ENCODE measurements at places on chromosomes 11 and 22. TPM values are rescaled to one million over a fixed set of nuclear protein-coding genes. Genes with fewer than 3 reads are reported as not detected.

DNA sequence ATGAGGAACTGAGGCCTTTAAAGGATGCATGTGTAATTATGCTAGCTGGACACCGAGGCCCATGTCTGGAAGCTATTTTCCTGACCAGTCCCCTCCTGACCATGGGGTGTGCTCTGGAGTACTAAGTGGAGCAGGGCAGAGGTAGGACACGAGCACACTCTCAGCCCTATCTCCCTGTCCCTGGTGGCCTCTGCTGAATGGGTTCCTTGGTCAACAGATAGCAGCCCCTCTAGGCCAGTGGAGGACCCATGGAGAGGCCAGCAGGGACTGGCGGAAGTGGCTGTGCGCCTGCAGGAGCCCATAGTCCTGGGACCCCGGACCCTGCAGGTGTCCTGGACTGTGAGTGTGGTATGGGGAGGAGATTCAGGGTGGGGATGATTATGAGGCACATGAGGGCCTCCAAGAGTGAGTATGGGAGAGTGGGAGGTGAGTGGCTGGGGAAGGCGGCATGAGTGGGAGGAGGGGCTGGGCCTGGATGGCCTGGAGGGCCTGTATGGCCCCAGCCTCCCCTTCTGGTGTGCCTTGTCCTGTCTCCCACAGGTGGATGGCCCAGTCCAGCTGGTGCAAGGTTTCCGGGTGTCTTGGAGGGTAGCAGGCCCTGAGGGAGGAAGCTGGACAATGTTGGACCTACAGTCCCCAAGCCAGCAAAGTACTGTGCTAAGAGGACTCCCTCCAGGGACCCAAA, 9.5 kb downstream of the ROBO3 start:
- no peak for ATAC-seq

- ATAC-seq = peak; percentile 50
Observed at GRCh38 chr11:77127235-77127911, 673 bp upstream of the MYO7A start.

- ATAC-seq = no peak
Observed at GRCh38 chr11:42925916-42926315, 385.9 kb upstream of the API5 start.

- no peak for ATAC-seq
Observed at GRCh38 chr22:40178417-40179409, 988 bp downstream of the TNRC6B start.

DNA sequence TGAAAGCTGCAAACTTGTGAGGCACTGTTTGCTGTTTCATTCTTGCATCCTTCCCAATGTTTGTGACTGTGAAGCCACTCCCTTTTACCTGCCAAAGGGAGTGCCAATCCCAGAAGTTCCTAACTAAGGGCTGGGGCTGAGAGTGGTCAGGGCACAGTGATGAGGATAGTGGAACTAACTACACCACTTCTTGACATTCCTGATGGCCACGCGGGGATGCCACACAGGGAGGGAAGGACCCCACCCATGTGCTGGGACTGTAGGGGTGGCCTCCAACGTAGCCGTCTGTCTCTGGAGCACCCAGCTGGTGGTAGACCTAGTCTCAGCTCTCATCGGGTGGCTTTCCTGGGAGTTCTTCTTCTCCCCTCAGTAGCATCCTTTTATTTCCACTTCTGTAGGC, 335.5 kb downstream of the CADM1 start:
- peak; percentile 19 for ATAC-seq

DNA sequence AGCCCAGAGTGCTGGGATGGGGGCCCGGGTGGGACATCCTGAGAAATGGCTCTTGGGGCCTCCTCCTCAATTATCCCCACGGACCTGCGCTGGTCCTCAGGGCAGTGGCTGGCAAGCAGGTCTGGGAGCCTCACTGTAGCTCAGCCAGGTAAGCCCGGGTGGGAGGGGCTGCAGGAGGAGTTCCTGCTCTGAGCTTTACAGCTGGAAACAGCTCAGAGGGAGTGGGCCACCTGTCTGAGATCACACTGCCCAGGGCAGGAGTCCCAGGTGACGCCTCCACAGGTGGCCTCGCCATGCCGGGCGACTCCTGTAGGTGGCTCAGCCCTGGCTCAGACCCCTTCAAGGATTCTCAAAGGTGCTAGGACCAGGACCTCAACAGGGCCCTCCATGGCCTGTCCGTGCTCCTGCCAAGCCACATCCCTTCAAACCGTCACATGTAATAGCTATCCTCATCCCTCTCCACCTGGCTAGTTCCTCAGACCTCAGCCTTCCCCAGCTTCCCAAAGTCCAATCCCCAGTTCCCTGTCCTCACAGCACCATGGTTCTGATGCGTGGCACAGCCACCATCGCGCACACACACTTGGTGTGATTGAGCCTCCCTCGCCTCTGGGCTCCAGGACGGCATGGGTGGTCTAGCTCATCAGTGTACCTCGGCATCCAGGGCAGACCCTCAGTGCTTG, 3.6 kb upstream of the TSSK2 start:
- peak; percentile 65 for ATAC-seq

- no peak for ATAC-seq
Observed at GRCh38 chr11:122758339-122758738, 80.0 kb upstream of the CRTAM start.

DNA sequence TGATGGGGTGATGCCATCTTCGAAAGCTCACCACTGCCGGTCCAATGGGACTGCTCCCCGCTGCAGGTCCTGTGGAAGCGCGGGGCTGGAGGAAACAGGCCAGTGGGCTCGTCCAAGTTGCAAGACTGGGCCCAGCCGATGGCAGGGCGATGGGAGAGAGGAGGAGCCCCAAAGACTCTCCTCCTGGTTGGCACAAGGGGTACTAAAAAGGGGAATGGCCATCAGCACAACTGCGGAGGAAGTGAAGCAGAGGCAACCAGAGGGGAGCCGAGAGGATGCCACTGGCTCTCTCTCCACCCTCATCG, 357.1 kb downstream of the SHANK2 start:
- no peak for ATAC-seq

GRCh38 chr11:77173494-77173893, 45.4 kb downstream of the MYO7A start:
- ATAC-seq = no peak

DNA sequence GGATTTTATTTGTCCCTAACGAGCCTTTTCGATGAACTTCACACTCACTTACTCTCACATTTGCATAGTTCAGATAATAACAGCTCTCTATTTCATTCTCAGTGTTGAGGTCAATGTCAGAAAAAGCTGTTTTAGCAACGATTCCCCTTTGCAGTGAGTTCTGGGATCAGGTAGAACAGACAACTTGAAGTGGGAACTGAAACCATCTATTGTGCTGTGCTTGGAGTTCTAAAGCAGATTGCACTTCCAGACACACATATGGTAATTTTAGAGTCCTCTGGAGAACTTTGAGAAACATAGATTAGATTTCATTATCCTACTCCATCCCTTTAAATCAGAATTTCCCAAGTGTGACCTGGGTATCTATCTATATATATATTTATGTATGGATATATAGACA, 124.6 kb upstream of the BLID start:
- no peak for ATAC-seq

GRCh38 chr22:30314915-30315314, 11.8 kb downstream of the TBC1D10A start:
- ATAC-seq = no peak

- no peak for ATAC-seq
Observed at GRCh38 chr11:116701876-116702275, 70.9 kb downstream of the BUD13 start.

GRCh38 chr11:107705027-107705426, 6.8 kb downstream of the SLN start:
- ATAC-seq = peak; percentile 74

GRCh38 chr22:17976121-17976520, 48.2 kb downstream of the MICAL3 start:
- ATAC-seq = no peak

DNA sequence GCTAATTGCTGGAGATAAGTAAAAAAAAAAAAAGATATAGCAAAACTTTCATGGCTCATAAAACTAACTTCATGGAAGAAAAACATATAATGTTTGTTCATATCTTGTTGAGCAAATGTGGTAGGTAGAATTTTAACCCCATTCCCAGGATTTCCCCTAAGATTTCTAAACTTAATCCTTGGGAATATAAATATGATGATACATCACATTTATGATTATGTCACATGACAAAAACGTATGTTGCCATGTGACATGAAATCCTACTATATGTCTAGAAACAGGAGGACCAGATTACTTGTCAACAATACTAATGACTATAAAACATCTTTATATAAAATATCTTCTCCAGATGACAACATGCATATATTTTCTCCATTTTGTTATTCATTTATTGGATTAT, 679.0 kb upstream of the LRRC4C start:
- no peak for ATAC-seq

DNA sequence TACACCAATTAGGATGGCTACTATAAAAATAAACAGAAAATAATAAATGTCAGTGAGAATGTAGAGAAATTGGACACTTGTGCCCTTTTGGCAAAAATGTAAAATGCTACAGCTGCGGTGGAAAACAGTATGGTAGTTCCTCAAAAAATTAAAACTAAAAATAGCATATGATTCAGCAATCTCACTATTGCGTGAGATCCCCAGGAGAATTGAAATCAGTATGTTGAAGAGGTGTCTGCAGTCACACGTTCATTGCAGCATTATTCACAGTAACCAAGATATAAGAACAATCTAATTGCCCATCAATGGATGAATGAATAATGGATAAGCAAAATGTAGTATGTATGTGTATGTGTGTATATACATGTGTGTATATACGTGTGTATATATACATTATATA, 6.8 kb downstream of the OR52N2 start:
- no peak for ATAC-seq

DNA sequence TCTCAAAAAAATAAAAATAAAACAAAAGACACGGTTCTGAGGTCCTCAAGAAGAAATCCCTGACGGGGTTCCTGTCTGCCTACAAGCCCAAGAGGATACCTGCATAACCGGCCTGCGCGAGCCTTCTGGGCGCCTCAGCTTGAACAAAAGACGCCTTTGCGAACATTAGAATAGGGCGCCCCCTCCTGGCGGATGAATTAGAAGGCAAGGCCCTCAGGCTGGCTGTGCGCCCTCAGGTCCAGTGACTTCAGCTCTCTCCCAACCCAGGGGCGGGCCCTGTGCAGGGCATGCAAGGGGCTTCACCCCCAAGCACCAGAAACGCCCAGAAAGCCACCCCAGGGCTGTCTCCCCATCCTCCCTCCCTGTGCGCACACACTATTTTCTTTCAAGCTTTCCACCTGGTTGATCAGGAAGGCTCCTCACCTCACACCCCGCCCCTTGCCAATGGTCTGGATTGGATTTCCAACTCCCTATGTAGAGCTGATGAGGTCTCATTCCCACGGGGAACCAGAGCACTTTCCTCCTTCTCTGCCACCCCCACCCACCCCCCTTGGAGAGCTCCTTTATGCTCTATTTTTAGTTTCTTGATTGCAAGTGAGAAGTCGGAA, 273.3 kb downstream of the BUD13 start:
- ATAC-seq = peak; percentile 71

GRCh38 chr11:132263241-132263640, 892.8 kb downstream of the NTM start:
- no peak for ATAC-seq

GRCh38 chr11:43396617-43397016, 37.9 kb downstream of the TTC17 start:
- peak; percentile 67 for ATAC-seq

- no peak for ATAC-seq
Observed at GRCh38 chr11:10494636-10495463, 39.8 kb downstream of the AMPD3 start.

- no peak for ATAC-seq
Observed at GRCh38 chr11:2581931-2582350, 117.9 kb downstream of the KCNQ1OT1 start.

GRCh38 chr22:37062702-37063381, 11.3 kb downstream of the KCTD17 start:
- ATAC-seq = no peak

DNA sequence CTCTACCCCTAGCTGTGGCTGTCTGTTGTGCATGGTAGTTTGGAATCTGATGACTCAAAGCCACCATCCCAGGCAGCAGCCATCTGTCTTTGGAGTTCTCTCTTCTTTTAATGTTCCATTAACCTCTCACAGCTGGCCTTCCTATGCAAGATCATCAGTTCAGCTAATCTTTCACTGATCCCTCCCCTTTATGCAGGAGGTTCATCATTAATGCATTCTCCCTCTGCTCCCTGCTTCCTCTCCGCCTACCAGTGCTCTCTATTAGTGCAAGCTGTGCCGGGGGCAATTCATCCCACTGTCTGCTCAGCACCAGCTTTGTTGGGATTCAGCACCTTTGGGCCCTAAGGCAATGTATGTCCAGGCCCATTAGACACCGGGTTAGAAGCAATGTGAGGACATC, 413.0 kb upstream of the LRRC4C start:
- no peak for ATAC-seq

- no peak for ATAC-seq
Observed at GRCh38 chr22:39489094-39490068, 12.7 kb upstream of the MIEF1 start.

DNA sequence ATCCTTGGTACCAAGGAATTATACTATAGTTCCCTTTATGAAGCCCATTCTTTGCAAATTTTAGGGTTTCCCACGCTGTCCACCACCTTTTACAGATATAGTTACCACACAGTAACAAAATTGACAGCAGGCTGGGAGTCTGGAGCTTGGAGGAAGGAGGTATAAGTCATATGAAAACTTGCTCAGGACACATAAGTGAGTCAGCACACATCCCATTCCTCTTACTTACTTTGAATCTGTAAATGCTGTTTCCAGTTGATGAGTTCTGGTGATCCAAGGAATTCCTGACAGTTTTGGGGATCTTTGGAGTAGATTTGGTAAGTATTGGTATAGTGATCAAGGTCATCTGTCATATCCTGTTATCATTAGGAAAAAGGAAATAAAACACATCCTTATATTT, 19.2 kb downstream of the GLYAT start:
- no peak for ATAC-seq

DNA sequence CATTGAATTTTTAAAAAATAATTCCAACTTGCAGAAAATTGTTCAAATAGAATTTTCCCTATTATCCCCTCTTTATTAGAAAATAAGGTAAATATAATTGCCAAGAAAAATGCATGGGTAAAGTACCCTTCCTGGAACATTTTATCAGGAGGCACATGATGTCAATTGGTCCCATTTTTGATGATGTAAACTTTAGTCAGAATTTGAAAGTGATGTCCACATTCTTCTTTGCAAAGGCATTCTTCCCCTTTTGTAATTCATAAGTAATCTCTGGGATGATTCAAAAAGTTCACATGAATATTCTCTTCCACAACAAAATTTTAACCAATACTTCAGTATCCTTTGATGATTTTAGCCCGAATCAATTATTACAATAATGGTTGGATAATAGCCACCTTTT, 86.9 kb upstream of the ANO3 start:
- no peak for ATAC-seq

- ATAC-seq = no peak
Observed at GRCh38 chr11:63978551-63979239, 4.3 kb downstream of the COX8A start.

MUC5B gene
- total RNA-seq = 16.0 TPM

PAMR1 gene
- total RNA-seq = 0.36 TPM

RAB36 gene
- total RNA-seq = 4.1 TPM

PGA5 gene
- total RNA-seq = not detected

AIFM3 gene
- 1.5 TPM for total RNA-seq

RFPL1 gene
- total RNA-seq = not detected

CYP2D6 gene
- total RNA-seq = 1.1 TPM

MS4A6E gene
- not detected for total RNA-seq

OR51I1 gene
- not detected for total RNA-seq

OR8H1 gene
- not detected for total RNA-seq

TNNI2 gene
- total RNA-seq = 4.4 TPM

FEN1 gene
- 18.7 TPM for total RNA-seq

PANX2 gene
- 0.92 TPM for total RNA-seq

HBG2 gene
- not detected for total RNA-seq

MMP27 gene
- not detected for total RNA-seq

PLA2G3 gene
- 19.4 TPM for total RNA-seq
